Activated CD8-positive, alpha-beta T cell treated with anti-CD3 and anti-CD28 coated beads for 36 hours (primary cell): ENCODE measurements at places on chromosomes 11 and 22. TPM values are rescaled to one million over a fixed set of nuclear protein-coding genes. Genes with fewer than 3 reads are reported as not detected.

DCHS1 gene
- 1.6 TPM for total RNA-seq

MUC5AC gene
- not detected for total RNA-seq

GLYATL1 gene
- 0.18 TPM for total RNA-seq

DNA sequence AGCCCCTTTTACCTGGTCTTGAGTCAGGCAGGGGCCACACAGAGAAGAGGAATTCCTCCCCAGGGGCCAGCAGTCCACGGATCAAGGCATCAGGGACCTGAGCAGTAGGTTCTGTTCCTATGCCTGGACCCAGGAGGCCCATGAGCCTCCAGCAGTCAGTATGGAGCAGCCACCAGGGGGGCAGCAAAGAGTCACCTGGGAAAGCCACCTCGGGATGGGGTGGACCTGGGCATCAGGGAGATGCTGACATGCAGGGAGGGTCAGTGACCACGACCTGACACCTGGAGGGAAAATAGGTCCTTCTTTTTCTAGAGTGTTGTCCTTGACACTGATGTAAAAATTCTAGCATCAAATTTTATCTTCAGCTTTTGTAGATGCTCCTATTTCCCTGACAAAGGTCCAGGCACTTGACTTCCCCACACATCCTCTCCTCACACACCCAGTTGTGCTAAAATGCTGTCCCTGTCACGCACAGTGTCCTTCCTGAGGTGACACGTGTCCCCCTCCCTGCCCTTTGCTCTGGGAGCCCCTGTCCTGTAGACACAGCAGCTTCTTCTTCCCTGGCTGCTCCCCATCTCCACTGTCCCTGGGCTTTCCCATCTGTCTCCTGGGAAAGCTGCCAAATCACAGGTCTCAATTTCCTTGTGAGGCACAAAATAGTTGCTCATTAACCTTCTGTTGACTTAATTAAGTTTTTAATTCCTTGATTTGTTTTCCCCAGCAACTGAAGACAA, 70.0 kb upstream of the IGLL5 start:
- no peaks in the 10 kb centered on the region for H3K27me3 ChIP-seq
- H3K36me3 ChIP-seq = no peaks in the 10 kb centered on the region
- no peak overlapping the region for H3K27ac ChIP-seq
- H3K4me1 ChIP-seq = peaks cover 82% of the 10 kb centered on the region
- DNase-seq = no peak

FOLR2 gene
- total RNA-seq = not detected

OR2AG2 gene
- total RNA-seq = 0.29 TPM

CREB3L1 gene
- not detected for total RNA-seq

GRCh38 chr11:94662065-94662779, 95.1 kb downstream of the PIWIL4 start:
- no peak for DNase-seq
- no peaks in the 10 kb centered on the region for H3K36me3 ChIP-seq
- no peak overlapping the region for H3K4me3 ChIP-seq

MMP8 gene
- total RNA-seq = not detected

GRCh38 chr22:47139013-47139789, 376.8 kb downstream of the TBC1D22A start:
- H3K27me3 ChIP-seq = no peaks in the 10 kb centered on the region
- no peaks in the 10 kb centered on the region for H3K4me1 ChIP-seq
- no peak for DNase-seq
- no peaks in the 10 kb centered on the region for H3K36me3 ChIP-seq

- no peak overlapping the region for H3K4me3 ChIP-seq
- no peak for DNase-seq
- H3K36me3 ChIP-seq = no peaks in the 10 kb centered on the region
- no peak overlapping the region for H3K27ac ChIP-seq
Measured at GRCh38 chr11:102523189-102523570, 7.4 kb downstream of the MMP7 start.

GRCh38 chr22:44172370-44173108, 8.2 kb upstream of the PARVG start:
- no peaks in the 10 kb centered on the region for H3K27me3 ChIP-seq
- no peak overlapping the region for H3K27ac ChIP-seq
- H3K4me1 ChIP-seq = peaks cover 9% of the 10 kb centered on the region
- peak; percentile 34 for DNase-seq

DNA sequence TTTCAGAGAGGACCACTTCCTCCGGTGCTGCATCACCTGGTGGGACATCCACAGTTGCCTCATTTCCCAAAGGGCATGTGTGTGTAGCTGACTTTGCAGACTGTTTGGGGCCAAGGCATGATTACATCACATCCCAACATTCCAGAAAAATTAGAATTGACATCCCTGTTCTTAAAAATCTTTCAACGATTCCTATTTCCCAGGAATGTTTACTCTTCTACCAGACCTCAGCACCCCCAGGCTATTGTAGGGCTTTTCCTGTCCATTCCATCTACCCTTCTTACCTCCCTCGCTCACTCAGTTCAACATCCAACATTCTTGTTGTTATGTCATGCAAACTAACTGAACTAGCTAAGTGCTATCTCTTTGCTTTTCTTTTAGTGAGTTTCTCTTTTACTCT, 37.3 kb downstream of the PIWIL4 start:
- H3K27me3 ChIP-seq = no peaks in the 10 kb centered on the region
- DNase-seq = no peak
- no peak overlapping the region for H3K4me3 ChIP-seq
- H3K27ac ChIP-seq = no peak overlapping the region
- no peaks in the 10 kb centered on the region for H3K36me3 ChIP-seq
- H3K4me1 ChIP-seq = no peaks in the 10 kb centered on the region

DNA sequence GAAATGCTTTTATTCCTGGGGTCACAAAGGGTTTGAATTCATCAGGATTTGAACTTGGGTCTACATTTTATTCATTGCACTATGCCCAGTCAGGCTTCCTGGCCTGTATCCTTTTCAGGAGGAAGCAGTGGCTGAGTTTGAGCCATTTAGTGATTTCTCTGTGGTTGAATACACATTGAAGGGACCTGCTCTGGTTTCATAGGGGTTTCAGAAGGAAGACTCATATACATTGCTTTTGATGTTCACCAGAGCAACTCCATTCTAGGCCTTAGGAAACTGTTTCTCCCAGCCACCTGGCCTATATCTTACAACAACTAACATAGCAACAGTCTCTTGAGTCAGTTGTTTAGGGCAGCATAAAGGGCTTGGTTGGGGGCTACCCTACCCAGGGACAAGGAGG, 165.7 kb downstream of the INSC start:
- H3K27me3 ChIP-seq = peaks cover 22% of the 10 kb centered on the region
- H3K36me3 ChIP-seq = no peaks in the 10 kb centered on the region
- H3K27ac ChIP-seq = no peak overlapping the region

MPZL2 gene
- total RNA-seq = 26.2 TPM

DNA sequence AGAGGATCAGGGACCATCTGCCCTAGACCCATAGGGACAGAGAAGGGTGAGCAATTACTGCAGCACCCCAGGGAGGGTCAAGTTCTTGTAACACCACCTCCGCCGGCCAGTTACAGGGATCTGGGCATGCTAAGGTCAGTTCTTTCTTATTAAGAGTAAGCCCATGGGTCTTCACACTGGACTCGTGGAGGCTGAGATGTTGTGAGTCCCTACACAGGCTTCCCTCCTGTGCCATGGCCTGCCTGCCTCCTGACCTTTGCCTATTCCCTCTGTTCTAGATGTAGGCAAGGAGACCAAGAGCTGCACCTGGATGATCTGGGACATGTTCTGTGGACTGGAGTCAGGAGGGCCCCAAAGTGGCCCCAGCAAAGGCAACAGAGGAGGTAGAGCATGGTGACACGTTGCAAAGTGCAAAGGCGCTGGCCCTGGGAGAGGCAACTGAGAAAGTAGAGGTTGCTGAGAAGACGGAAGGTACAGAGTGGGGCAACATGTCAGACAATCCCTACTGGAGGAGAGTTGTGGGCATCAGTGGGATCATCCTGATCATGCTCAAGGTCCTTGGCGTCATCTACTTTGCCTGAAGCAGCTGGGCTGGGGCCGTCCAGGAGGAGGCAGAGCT, 16.3 kb upstream of the GNAZ start:
- peaks cover 11% of the 10 kb centered on the region for H3K27me3 ChIP-seq
- no peak for DNase-seq
- H3K36me3 ChIP-seq = no peaks in the 10 kb centered on the region
- no peak overlapping the region for H3K27ac ChIP-seq

DNA sequence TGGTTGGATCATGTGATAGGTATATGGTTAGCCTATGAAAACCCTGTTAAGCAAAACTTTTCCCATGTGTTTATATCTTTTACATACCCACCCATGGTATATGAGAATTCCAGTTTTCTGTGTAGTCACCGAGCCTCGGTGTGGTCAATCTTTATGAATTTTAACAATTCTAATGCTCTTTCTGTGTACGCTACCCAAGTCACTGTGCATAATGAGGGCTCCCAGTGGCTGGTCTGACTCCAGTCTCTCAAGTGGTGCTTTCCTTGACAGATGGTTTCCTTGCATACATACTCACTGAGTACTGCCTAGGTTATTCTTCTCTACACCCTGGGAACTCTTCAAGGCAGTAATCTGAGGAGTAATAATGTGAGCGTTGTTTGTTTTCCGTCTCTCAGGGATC, 17.6 kb downstream of the MUC15 start:
- H3K4me3 ChIP-seq = no peak overlapping the region
- no peak for DNase-seq
- no peaks in the 10 kb centered on the region for H3K4me1 ChIP-seq
- H3K27me3 ChIP-seq = no peaks in the 10 kb centered on the region
- H3K27ac ChIP-seq = no peak overlapping the region

- H3K27me3 ChIP-seq = no peaks in the 10 kb centered on the region
- no peak overlapping the region for H3K27ac ChIP-seq
- no peaks in the 10 kb centered on the region for H3K36me3 ChIP-seq
Measured at GRCh38 chr11:2211113-2211971, 39.7 kb upstream of the TH start.

SPDYC gene
- not detected for total RNA-seq

DNA sequence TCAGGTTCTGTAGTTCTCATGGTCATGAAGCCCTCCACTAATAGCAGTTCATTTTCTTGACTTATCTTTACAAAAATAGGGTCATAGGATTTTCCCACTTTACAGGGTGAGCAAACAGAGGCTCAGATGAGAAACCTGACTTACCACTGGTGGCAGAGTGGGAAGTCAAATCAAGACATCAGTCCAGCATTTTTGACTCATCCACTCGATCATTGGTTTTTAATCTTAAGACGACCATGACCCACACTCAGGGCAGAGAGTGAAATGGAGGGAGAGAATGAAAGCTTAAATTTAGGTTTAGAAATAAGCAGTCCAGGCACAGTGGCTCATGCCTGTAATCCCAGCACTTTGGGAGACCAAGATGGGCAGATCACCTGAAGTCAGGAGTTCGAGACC, 42.1 kb downstream of the RTL6 start:
- H3K4me3 ChIP-seq = peak overlapping the region; percentile 5
- H3K4me1 ChIP-seq = peaks cover 35% of the 10 kb centered on the region
- H3K27ac ChIP-seq = peak overlapping the region; percentile 92
- no peaks in the 10 kb centered on the region for H3K27me3 ChIP-seq
- H3K36me3 ChIP-seq = peaks cover 4% of the 10 kb centered on the region

NEU3 gene
- total RNA-seq = 19.4 TPM

GRCh38 chr11:69150175-69150574, 5.6 kb upstream of the SMIM38 start:
- no peak for DNase-seq
- H3K4me1 ChIP-seq = peaks cover 6% of the 10 kb centered on the region
- H3K36me3 ChIP-seq = peaks cover 3% of the 10 kb centered on the region
- no peak overlapping the region for H3K4me3 ChIP-seq
- H3K27ac ChIP-seq = no peak overlapping the region

DNA sequence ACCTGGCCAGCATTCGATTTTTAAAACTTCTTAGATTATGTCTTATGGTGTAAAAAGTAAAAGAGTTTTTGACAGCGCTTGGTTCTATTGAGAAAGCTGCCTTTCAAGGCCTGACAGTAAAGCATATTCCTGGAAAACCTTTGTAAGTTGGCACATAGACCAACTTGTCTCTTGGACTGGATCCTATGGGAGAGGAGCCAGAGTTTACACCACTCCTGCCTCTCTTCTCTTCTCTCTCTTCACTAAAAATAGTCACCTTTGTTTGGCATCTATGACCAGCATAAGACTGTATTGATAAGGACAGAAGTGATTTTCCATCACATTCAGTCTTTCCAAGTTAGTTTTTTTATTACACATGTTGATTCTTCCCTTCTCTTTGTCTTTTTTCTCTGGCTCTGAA, 33.7 kb downstream of the CSRP3 start:
- H3K27ac ChIP-seq = no peak overlapping the region
- peaks cover 5% of the 10 kb centered on the region for H3K4me1 ChIP-seq
- DNase-seq = no peak
- no peak overlapping the region for H3K4me3 ChIP-seq

DNAJB7 gene
- not detected for total RNA-seq

CCDC88B gene
- 76.1 TPM for total RNA-seq

GRCh38 chr11:128196235-128196634, 391.1 kb downstream of the ETS1 start:
- H3K27ac ChIP-seq = no peak overlapping the region
- H3K4me1 ChIP-seq = peaks cover 33% of the 10 kb centered on the region
- H3K27me3 ChIP-seq = no peaks in the 10 kb centered on the region

- H3K36me3 ChIP-seq = no peaks in the 10 kb centered on the region
- no peak overlapping the region for H3K4me3 ChIP-seq
- H3K4me1 ChIP-seq = no peaks in the 10 kb centered on the region
- DNase-seq = no peak
- no peaks in the 10 kb centered on the region for H3K27me3 ChIP-seq
Measured at GRCh38 chr11:111282562-111283075, 15.7 kb upstream of the POU2AF3 start.
